ENCODE measurements at places on chromosomes 12 and 14.

- DNase-seq, result no peak
Measured at GRCh38 chr14:69034612-69035262, 55.6 kb upstream of the ACTN1 start.

GRCh38 chr14:102150083-102150482 lies 10.4 kb downstream of the WDR20 start:
- no peak for DNase-seq

DNA sequence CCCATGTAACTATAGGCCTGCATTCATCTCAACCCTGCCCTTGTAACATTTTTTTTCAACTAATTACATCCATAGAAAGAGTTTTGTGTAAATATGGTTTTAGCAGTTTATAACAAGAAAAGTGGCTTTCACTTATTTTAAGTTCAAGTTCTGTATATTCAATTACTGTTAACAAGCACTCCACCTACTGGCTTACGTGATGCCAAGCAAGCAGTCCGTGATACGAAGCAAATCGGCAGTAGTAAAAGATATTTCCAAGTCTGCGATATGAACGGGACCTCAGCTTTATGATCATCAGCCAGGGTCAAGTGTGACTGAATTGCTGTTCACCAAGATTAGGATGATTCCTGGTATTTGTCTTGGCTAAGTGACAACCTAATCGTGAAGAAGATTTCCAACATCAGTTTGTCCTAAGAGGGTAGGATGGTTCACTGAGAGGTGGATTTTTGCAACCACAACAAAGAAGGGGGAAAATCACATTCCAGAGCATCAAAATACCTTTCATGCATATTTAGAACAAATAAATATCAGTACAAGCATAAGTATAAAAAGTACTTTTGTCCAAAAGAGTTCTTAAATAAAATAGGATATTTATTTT lies 456.2 kb downstream of the FOXG1 start:
- DNase-seq, result no peak

DNA sequence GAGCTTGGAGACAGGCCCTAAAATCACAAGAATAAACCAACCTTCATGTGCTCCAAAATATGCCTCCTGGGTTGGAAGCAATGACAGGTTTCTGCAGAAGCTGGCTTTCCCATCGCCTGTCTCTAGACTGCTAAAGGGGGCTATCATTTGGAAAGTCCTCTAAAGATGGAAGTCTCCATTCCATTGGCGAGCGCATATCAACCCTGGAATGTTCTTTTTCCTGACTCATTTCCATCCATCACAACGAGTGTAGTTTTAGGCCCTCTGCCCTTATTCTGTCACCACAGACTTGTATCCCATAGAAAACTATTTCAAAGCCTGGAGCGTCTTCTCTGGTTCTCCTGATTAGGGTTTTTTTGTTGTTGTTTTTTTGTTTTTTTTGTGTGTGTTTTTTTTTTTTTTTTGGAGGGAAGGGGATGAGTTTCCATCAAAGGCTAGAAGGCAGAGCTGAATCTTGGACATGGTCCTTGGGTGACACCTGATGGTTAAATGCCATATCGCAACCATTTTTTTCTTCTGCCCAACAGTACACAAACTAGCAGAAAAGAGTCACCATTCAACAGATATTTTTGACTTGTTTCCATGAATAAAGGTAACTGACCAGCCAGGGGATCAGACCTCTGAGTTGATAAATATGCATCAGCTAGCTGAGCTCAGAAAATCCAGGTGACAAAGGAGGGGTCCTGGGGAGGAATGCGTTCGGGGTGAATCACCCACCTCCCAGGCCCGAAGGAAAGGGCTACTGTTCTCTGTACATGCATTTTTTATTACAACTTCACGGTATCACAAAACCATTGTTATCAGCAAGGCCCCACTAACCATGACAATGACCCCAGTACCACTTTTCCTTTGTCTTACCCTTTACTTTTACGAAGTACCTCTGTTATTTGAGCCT lies 40.5 kb downstream of the KCNA5 start:
- DNase-seq, result no peak

GRCh38 chr12:31868965-31869364 lies 90.2 kb upstream of the RESF1 start:
- DNase-seq, result no peak

GRCh38 chr12:111185889-111186227 lies 183.0 kb downstream of the PHETA1 start:
- DNase-seq, result no peak

- DNase-seq, result no peak
Measured at GRCh38 chr12:74339211-74339610, 198.4 kb upstream of the ATXN7L3B start.

- DNase-seq, result no peak
Measured at GRCh38 chr12:2341871-2342270, 289.1 kb downstream of the CACNA1C start.

DNA sequence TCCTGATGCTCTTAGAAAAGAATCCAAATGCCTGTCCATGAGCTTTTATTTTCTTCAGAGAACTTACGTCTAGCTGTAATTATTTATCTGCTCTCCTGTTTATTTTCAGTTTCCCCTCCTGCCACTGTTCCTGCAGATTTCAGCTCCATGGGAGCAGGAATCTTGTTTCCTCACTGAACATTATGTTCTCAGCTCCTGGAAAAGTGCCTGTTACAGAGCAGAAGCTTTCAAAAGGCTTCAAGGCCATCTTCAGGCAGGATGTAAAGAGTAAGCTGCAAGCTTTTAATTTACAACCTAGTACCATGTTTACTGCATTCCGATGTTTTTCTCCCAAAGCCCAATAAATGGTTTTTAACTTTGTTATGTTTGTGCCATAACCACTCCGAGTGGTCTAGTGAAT lies 98.4 kb upstream of the BTG1 start:
- DNase-seq, result no peak

DNA sequence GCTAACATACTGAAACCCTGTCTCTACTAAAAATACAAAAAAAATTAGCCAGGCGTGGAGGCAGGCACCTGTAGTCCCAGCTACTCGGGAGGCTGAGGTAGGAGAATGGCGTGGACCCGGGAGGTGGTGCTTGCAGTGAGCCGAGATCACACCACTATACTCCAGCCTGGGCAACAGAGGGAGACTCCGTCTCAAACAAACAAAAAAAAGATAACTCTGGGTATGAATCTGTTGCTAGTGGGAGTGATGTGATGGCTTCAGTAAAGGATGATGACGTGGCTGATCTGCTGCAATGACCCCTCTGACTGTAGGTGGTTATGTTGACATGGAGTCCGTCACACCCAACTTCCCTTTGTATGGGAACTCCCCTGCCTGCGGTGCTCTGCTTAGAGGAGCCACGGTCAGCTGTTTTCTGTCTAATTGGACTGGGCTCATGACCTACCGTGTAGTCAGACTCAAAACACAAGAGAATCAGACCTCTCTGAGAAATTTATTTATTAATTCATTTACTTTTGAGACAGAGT lies 59.1 kb upstream of the MED13L start:
- DNase-seq, result no peak

DNA sequence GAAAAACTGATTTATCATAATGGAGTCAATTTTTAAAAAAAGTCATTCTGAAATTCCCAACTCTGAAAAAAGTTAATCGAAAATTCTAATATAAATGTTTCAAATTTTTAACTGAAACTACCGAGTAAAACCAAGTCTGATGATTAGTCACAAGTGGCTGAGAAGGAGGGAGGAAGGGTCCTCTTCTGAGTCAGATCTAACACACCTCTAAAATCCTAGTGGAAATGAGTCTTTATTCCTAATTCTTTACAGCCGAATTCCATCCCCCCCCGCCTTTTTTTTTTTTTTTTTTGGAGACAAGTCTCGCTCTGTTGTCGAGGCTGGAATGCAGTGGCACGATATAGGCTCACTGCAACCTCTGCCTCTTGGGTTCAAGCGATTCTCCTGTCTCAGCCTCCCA lies 37.9 kb downstream of the RAD9B start:
- no peak for DNase-seq

GRCh38 chr12:78403136-78403535 lies 461.4 kb upstream of the SYT1 start:
- no peak for DNase-seq

DNA sequence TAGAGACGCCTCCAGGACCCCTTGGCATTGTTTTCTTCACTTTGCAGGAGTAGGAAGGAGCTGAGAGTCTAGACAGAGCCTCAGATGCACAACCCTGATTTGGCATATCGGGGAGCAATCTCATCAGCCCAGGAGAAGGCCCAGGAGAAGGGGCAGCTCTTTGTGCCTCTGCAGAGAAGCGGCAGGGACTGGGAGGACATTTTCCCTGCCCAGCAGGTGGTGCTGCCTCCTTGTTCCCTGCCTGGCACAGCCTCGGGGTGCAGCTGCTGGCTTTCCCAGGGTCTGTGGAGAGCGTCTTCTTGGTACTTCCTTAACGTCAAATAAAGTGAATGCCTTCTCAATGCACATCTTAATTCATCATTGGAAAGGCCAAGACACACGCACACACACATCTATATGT lies 419.5 kb downstream of the TMEM121 start:
- no peak for DNase-seq

- DNase-seq, result no peak
Measured at GRCh38 chr14:104642540-104642868, 37.9 kb upstream of the TMEM179 start.

- no peak for DNase-seq
Measured at GRCh38 chr12:114762490-114763110, 78.6 kb upstream of the TBX3 start.

GRCh38 chr12:91729543-91729942 lies 416.1 kb downstream of the BTG1 start:
- DNase-seq, result no peak

- DNase-seq, result no peak
Measured at GRCh38 chr12:2930865-2931264, 28.3 kb upstream of the TEAD4 start.

DNA sequence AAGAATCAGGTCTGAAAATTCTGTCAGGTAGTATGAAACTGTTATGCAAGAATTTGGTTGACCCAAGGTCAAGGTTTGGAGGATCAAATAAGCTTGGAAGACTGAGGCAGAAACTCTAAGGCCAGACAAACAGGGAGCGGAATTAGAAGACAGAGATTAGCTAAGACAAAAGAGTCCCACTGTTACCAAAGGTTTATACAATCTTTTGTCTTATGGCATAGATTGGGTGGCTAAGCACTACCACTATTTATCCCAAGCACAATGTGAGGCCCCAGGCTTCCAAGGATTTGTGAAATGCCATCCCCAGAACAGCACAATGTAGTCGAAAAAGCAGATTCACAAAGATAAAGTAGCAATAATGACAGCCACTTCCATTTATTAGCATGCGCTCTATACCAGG lies 311.2 kb downstream of the SEC23A start:
- DNase-seq, result no peak

DNA sequence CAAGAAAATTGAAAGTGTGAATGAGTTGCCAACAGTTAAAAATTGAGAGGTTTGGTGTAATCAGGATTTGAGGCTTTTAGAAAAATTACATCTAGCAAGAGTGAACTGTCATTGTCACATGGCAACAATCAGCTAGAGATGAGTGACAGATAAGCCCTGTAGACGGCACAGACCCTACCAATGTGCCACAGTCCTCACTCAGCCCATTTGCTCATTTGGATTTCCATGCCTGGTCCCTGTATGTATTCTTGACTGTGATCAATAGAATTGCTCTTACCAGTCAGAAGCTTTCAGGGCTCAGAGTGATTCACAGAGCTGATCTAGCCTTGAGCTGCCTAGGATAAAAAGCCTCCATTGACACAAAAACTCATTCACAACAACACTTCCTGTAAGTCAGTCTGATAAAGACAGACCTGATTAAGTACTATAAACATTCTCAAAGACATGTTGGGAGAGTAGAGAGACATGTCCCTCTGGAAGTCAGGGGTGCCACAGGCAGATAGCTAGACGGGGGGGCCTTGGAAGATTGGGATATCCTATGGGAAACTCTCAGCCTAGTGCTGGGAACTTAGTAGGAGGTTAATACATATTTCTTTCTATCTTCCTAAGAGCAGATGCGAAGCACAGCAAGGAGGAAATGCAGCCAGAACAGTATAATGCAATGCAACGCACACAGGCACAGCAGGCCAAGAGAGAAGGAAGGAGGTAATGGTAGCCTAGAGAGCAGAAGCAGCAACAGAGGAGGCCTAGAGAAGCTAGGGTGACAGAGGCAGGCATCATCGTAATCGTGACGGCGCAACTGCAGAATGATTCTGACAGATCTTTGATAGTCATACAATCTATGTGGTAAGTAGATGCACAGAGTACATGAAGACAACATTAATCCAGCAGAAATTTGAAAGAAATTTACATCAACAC lies 2.0 kb upstream of the PELI2 start:
- no peak for DNase-seq

DNA sequence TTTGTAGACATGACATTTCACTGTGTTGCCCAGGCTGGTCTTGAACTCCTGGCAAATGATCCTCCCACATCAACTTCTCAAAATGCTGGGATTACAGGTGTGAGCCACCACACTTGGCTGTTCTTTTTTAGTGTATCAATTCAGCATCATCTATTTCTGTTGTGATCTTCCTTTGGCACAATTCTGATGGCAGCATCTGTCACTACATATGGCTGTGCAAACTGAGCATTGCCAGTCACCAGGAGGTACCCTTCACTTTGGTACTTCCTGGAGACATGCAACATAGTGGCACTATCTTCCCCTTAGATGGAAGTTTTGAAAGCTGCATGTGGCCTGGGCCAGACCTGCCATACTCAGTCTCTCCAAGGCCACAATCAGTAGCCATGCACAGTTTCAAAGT lies 467.1 kb upstream of the TMPO start:
- DNase-seq, result no peak

DNA sequence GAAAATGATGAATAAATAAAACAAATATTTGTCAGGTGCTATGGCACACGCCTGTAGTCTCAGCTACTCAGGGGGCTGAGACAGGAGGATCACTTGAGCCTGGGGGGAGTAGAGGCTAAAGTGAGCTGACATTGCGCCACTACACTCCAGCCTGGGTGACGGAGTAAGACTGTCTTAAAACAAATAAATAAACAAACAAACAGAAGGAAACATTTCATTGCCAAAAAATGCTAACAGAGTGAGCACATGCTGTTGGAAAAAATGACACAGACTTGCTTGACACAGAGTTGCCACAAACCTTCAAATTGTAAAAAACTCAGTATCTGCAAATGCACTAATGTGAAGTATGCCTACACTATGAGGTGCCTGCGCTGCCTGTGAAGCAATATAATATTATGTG lies 50.8 kb upstream of the AP4S1 start:
- no peak for DNase-seq

- no peak for DNase-seq
Measured at GRCh38 chr14:39369029-39369428, 63.2 kb downstream of the FBXO33 start.

GRCh38 chr12:52969828-52970569 lies 21.1 kb downstream of the KRT18 start:
- DNase-seq, result no peak

GRCh38 chr12:119020406-119021360 lies 39.3 kb downstream of the SRRM4 start:
- no peak for DNase-seq

DNA sequence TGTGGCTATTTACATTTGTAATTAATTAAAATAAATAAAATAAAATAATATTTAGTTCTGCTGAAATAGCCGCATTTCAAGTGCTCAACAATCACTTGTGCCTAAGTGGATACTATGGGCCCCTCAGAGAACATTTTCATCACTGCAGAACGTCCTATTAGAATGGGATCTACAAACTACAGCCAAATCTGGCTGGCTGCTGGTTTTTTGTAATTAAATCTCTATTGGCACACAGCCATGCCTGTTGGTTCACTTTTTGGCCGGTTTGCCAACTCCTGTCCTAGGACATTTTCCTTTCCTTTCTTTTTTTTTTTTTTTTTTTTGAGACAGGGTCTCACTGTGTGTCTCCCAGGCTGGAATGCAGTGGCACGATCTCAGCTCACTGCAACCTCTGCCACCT lies 9.8 kb downstream of the CCDC63 start:
- DNase-seq, result no peak
